Ovary (tissue), 10 donors: ENCODE measurements at places on chromosomes 6 and 20. TPM values are rescaled to one million over a fixed set of nuclear protein-coding genes. Genes with fewer than 3 reads are reported as not detected.

ELOVL2 gene
- polyA plus RNA-seq, result 1.0 TPM

VTA1 gene
- 19.9 TPM for polyA plus RNA-seq

FAM162B gene
- polyA plus RNA-seq, result 4.7 TPM

HM13 gene
- 72.6 TPM for polyA plus RNA-seq
